Stimulated activated CD4-positive, alpha-beta T cell treated with anti-CD3 and anti-CD28 coated beads, Interleukin-15, amount 100 ng/mL, for 1 hour (primary cell): ENCODE measurements at places on chromosomes 13 and 19.
A peak's percentile ranks its signal among the peaks of the same experiment; 100 is the strongest.

GRCh38 chr13:50393628-50394027 lies 378.4 kb downstream of the KCNRG start:
- no peak for DNase-seq

GRCh38 chr13:37144661-37145060 lies 39.2 kb upstream of the CSNK1A1L start:
- DNase-seq, result no peak

DNA sequence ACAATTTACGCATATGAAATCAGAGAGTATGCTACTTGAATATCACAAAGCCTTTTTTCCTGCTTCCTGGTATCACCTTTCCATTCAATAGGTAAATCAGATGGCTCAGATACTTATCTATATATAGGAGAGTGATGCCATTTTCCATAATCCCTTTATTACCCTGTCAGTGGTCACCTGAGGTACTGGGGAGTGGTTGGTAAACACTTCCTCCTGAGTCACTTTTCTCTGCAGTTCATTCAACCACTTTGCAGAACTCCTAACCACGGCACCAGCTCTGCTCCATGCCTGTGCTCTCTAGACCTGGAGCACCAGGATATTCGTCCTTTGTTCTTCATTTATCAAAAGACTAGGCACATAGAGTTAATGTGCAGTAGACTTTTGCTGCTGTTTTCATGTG lies 748.5 kb upstream of the KLHL1 start:
- DNase-seq, result no peak

DNA sequence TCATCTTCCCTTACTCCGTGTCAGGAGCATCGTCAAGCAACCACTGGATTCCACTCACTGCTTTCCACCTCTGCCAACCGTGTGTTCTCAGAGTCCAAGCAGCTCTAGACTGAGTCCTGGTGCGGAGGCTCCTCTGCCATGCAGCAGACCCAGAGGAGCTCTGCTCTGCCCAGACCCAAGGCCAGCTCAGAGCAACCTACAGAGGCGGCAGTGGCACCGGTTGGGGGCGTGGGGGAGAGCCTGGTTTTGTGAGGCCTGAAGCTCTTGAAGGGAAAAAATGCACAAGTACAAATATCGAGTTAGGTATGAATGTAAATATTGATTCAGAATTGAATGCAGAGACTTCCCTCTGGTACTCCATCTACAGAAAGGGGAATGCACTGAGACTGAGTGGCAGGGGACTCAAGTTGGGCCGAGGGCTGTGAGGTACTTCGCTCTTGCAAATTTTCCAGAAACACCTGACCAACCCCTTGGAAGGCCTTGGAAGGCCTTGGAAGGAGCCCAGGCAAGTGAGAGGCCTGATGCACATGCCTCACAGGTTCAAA lies 46.7 kb downstream of the GJA3 start:
- no peak for DNase-seq

DNA sequence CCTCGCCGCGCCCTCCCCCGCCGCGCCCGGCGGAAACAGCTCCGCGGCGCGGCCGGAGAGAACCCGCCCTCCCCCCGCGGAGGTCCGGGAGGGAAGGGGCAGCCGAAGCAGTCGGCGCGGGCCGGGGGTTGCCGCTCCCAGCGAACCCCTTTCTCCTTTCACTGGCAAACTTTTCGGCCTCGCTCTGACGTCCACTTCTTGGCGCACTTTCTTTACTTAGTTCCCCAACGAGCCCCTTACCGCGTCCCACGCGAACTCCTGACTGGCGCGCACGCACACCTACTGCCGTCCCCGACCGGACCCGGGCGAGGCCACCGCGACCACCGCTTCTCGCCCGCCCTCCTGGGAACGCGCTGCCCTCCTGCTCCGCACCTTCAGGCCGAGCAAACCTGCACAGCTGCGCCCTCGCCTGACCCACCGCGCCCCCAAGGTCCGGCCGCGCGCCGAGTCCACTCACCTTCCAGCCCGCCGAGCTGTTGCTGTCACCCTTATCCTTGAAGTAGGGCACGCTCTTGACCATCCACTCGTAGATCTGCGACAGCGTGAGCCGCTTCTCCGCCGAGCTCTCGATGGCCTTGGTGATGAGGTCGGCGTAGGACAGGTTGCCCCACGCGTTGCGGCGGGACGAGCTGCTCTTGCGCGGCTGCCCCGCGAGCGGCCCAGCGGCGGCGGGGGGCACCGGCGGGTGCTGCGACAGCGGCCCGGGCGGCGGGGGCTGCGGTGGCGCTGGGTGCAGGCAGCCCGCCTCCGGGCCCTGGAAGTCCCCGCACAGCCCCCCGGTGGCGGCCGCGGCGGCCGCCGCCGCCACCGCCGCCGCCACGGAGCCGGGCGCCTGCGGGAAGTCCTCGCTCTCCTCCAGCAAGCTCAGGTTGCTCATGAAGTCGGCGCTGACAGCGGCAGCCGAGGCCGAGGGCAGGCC lies 1.1 kb downstream of the FOXO1 start:
- DNase-seq, result peak; percentile 35

GRCh38 chr13:99296398-99296797 lies 10.8 kb downstream of the GPR183 start:
- no peak for DNase-seq

DNA sequence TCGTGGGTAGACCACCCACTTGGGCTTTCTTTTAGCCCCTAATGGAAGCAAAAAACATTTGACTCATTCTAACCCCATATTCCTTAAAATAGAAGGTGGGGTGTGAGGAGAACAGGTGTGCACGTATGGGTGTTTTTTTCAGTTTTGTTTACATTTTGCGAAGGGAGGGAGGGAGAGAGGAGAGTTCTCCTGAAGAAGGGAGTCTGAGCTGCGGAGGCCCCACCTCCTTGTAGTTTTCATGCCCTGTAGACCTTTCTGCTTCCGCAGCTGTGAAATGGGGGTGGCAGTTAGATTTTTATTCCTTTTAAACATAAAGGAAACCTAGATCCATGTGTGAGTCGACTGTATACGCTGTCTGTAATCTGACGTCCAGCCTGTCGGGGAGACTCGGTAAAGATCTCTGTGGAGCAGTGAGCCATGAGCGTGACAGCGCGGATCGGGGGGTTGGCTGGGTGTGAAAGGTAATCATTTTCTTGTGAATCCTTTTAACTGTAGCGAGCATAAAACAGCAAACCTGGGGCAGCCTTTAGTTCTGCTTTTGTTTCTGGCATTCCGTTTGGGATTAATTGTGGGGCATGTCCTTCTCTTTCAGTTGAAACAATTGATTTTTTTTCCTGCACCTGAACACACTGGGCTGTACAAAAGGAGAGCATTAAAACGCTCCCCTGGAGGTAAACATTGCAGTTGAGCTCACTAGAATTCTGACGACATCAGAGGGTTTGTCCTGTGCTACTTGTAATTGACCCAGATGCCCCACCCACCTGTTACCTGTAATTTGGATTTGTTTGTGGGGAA lies 2.3 kb downstream of the UPF1 start:
- DNase-seq, result no peak

DNA sequence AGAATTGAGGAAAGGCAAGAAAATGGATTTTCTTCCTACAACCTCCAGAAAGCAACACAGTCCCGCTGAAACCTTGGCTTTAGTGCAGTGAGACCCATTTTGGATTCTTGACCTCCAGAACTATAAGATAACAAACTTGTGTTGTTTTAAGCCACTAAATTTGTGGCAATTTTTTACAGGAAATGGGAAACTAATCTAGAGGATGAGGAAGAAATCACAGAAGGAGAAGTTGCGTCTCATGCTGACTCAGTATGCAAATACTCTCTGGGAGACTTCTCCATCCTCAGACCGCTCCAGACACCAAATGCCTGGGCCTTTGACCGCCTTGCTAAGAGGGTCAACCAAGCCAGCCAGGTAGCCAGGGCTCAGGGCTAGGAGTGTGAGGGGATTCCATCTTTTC lies 13.1 kb upstream of the CEACAM16 start:
- DNase-seq, result no peak

DNA sequence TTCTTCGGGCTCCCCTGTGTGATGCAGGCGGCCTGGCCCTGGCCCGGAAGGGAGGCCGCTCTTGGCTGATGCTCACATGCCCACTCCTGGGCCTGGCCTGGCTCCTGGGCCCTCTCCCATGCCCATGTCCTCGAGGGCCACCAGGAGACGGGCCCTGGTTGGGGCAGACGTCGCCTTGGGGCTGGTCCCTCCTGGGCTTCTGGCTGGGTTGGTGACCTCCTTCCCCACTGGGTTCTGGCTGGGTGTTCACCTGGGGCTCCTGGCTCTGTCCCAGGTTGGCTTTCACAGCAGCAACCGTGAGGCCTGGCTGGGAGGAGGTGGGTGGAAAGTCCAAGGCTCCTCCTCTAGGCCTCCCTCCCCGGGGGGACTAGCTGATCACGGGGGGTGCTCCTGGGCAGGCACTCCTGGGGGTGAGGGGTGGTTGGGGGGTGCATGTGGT lies 15.5 kb upstream of the SLC7A10 start:
- DNase-seq, result no peak

- DNase-seq, result no peak
Measured at GRCh38 chr19:35977446-35978222, 17.4 kb upstream of the SDHAF1 start.

- DNase-seq, result no peak
Measured at GRCh38 chr13:98449273-98449672, 127.6 kb downstream of the STK24 start.

DNA sequence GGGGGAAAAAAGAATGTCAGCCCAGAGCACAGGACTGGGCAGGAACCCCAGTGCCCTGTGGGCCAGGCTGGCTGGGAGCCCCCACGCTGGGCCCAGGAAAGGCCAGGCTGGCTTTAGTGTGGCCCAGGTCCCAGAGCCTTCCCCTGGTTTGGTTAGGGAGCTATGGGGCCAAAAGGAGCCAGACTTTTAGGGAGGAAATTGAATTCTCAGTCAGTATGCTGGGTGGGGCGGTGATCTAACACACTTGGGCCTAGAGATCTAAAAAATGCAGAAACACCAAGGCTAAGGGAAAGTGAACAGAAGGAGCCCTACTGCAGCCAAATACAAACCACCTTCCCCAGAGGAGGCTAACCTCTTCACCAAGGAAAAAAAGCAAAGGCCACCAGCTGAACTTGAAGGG lies 137.5 kb downstream of the CRYL1 start:
- DNase-seq, result no peak
